Smooth muscle cell of bladder (primary cell): ENCODE measurements at places on chromosomes 1 and 21. TPM values are rescaled to one million over a fixed set of nuclear protein-coding genes. Genes with fewer than 3 reads are reported as not detected.

The MPZ gene
- total RNA-seq: 0.55 and 0.71 TPM in 2 replicates

The FAM72B gene
- 0.92 and 1.1 TPM in 2 replicates for total RNA-seq

The NR1I3 gene
- total RNA-seq: not detected in 2 replicates

The DISC1 gene
- 1.1 and 1.8 TPM in 2 replicates for total RNA-seq

The DEPDC1 gene
- 1.8 and 2.3 TPM in 2 replicates for total RNA-seq

The LRRC40 gene
- 13.2 and 13.4 TPM in 2 replicates for total RNA-seq

The OR2M3 gene
- not detected in 2 replicates for total RNA-seq

The RFX5 gene
- total RNA-seq: 26.0 and 30.9 TPM in 2 replicates

The RGS1 gene
- not detected in 2 replicates for total RNA-seq

The KCNQ4 gene
- total RNA-seq: under 0.01 TPM in 1 of 2 replicates, not detected in the other

The WNT2B gene
- total RNA-seq: 4.1 and 19.2 TPM in 2 replicates

The LCE3D gene
- total RNA-seq: not detected in 2 replicates

The LCA5L gene
- 1.6 and 1.8 TPM in 2 replicates for total RNA-seq

The DFFA gene
- 31.6 and 37.6 TPM in 2 replicates for total RNA-seq

The SHE gene
- total RNA-seq: under 0.01 and 0.09 TPM in 2 replicates

The AUNIP gene
- total RNA-seq: 0.28 TPM in 2 replicates

The NPHS2 gene
- not detected in 2 replicates for total RNA-seq

The HPDL gene
- 0.14 and 0.74 TPM in 2 replicates for total RNA-seq

The LCE1E gene
- not detected in 2 replicates for total RNA-seq

The NBPF6 gene
- not detected in 2 replicates for total RNA-seq

The MNDA gene
- not detected in 2 replicates for total RNA-seq

The OR2T33 gene
- not detected in 2 replicates for total RNA-seq

The TRAF3IP3 gene
- total RNA-seq: under 0.01 and 0.28 TPM in 2 replicates

The ADAMTS1 gene
- total RNA-seq: 366 and 480 TPM in 2 replicates

The ARMH1 gene
- total RNA-seq: 0.71 and 0.83 TPM in 2 replicates

The KLF18 gene
- total RNA-seq: not detected in 2 replicates

The FCRL4 gene
- not detected in 2 replicates for total RNA-seq

The WDR64 gene
- not detected in 2 replicates for total RNA-seq
